Pulmonary artery endothelial cell (primary cell): ENCODE measurements at places on chromosomes 7 and 10.

GRCh38 chr7:36653663-36654355 lies 70.5 kb downstream of the AOAH start:
- DNase-seq = no peak

DNA sequence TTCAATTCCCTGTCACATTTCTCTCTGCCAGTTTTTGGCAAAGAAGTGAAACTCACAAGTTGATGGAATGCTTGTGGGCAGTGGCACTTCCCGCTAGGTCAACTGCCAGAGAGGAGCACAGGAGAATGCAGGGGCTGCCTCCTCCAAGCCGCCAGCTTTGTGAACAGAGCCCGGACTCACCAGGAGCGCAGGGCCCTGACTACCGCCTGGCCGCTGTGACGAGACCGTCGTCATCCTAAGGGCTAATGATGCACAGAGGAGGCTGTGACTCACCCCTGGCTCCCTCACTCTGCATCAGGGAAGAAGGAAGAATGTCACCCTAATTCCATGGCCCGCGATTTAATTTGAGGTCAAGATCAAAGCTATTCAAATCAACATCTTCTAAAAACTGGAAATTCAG lies 123.9 kb downstream of the TAX1BP1 start:
- no peak for DNase-seq

DNA sequence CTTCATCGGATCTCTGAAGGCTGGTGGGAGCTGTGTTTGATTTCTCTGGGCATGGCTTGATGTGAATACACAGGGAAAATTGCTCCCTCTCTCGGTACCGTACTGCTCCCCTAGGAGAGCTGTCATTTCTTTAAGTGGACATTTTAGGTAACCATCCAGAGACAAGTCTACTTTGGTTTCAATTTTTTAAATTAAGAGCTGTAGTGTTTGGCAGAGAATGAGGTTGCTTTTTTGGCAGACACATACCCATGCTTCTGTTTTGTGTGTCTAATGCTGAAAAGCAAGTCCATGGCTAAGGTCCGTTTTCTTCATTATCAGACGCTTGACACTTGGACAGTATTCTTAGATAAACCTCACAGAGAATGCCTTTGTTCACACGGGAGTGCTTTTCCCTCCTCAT lies 61.3 kb upstream of the TRIL start:
- no peak for DNase-seq

- no peak for DNase-seq
These were observed 67.3 kb downstream of the NRBF2 start for GRCh38 chr10:63200431-63200830.
